ENCODE measurements at places on chromosomes 3 and 15.

- DNase-seq, result no peak
These were observed 51.8 kb downstream of the RFTN1 start for GRCh38 chr3:16461463-16462245.

DNA sequence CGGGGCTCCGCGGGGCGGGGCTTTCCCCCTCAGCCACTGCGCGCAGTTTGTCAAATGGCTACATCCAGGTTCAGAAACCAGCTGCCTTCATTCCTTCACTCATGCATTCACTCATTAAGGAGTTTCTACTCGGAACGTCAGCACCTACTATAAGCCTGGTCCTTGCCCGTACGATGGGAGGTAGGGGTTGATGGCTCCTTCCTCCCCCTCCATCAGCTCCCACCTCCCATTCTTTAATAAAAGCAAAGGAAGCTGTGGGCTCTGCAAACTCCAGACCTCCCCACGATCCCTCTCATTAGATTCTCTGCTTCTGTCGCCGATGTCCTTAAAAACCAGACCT, 267 bp upstream of the CFAP92 start:
- no peak for DNase-seq

DNA sequence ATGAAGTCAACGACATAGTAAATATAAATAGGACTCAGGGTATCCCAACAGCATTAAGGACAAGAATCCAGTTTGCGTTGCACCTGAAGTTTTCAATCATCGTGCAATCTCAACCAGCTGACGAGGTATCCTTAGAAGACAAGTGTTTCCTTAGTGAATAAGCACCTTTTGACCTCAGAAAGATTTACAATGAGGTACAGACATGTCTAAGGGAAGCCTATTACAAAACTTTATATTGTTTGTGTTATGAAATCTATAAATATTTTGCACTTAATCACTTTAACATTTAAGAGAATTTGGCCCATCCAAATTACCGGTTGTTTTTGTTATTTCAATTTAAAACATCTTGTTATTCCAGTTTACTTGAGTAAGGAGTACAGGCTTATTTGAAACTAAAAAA, 64.9 kb upstream of the PRICKLE2 start:
- no peak for DNase-seq

DNA sequence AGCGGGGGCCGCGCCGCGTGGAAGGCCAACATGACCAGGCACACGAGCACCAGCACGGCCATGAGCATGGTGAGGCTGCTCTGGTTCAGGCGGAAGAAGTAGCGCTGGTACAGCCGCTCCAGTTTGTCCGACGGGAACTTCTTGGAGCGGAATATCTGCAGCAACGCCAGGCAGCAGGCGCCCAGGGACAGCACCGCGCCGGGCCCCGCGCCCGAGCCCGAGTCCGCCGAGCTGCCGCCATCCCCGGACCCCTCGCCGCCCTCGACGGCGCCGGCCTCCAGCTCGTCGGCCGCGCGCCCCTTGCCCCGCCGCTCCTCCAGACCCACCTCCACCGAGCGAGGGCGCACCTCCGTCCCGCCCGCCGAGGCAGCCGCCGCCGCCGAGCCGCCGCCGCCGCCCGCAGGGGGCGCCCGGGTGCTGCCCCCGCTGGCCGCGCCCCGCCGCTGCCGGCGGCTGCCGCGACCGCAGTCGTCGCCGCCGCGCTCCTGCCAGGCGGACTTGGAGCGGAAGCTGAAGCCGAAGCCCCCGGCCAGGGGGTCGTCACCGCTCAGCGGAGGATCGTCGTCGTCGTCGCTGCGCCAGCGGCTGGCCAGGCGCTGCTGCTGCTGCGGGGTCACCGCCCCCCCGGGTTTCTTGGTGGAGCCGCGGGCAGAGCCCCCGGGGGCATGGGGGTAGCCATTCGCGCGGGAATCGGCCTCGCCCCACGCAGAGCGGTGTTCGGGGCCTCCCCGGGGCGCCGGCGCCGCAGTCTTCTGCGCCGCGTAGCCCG, 957 bp downstream of the ADCY5 start:
- DNase-seq, result no peak

DNA sequence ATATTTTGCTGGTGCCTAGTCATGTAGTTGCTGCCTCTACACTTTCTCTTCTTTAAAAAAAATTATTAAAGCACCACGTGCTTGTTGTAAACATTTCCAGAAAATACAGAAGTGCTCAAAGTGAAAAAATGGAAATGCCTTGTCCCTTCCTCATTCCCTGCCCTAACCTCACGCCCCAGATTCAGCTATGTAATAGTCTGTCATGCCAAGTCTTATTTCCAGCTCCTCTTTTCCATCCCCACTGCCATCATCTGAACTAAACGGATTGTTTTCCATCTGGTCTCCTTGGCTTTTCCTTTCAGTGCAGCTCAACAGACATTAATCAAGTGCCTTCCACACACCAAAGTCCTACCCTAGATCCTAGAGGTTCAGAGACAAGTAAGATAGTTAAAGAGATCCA, 15.5 kb downstream of the ZNF774 start:
- no peak for DNase-seq

GRCh38 chr3:33372218-33373081, 67.8 kb downstream of the UBP1 start:
- no peak for DNase-seq

- no peak for DNase-seq
These were observed 4.0 kb downstream of the FMN1 start for GRCh38 chr15:33190539-33190938.

GRCh38 chr3:184005941-184006507, 11.7 kb downstream of the ABCC5 start:
- no peak for DNase-seq

DNA sequence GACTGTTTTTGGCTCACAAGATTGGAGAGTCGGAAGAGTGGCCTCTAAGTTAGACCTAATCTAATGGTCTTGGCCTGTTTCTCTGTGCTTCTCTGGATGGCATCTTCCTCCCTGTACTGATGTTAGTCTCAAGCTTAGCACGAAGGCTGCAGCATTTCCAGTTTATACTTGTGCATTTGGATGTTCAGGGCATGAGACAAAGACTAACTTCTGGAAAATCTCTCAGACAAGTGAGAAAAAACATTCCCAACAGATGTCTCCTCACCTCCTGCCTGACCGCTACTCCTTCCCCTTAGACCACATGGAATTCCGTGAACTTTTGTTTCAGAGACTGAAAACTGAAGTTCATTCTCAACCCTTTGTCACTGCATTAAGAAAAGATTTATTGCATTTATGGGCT, 410.8 kb upstream of the MCTP2 start:
- no peak for DNase-seq

DNA sequence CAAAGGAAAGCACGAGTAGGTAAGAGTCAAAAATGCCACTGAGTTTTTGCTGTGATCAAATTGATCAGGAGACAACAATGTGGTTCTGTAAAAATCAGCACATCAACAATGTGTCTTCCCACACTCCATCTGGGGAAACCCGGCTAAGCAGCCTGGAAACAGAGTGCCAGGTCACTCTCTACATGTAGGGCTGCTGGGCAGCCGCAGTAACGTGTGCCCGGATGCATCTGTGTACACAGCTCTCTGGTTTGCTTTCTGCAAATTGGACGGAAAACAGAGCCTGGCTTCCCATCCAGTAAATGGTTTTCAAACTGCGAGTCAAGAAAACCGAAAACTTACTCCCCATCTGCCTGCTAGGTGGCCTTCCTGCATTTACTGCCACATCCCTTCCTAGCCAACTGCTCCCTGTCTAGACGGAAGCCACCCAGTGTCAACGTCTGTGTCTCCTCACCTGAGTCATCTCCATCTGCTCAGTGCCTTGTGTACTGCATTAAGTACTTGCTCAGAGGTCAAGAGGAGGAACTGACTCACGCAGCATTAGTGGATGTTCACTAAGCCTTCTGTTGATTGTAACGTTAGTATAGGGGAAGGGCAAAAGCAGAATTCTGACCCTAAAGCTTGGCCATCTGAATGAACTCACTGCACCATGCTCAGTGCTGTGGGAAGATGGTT, 124.1 kb downstream of the TJP1 start:
- no peak for DNase-seq

GRCh38 chr15:87268675-87269074, 987.9 kb downstream of the NTRK3 start:
- DNase-seq, result no peak

GRCh38 chr3:122668930-122669730, 11.5 kb upstream of the PARP14 start:
- DNase-seq, result no peak

DNA sequence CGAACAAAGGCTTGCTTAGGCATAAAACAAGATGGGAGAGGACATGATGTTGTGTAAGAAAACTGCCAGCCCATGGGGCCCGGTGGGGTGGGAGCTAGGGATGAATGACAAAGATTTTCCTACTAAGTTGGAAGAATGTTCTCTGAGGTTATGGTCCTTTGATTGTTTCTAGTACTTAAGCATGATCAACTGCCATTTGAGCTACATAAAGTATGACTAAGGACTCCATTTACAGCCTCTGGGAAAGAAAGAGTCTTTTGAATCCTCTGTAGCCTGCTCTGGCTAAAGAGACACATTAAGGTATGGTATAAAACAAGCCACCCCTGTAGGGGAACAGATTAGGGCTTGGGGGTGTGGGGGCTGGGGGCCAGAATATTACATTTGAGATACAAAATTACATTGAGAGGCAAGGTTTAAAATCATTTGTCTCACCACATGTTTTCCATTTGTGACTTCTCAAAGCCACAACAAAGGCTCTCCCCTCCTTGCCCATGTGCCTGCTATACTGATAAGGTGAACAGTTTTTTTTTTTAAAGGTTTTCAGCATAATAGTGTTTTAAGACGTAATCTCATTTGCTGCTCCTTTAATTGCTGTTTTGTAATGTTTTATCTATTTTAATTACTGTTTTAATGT, 323.4 kb downstream of the CHST2 start:
- no peak for DNase-seq

DNA sequence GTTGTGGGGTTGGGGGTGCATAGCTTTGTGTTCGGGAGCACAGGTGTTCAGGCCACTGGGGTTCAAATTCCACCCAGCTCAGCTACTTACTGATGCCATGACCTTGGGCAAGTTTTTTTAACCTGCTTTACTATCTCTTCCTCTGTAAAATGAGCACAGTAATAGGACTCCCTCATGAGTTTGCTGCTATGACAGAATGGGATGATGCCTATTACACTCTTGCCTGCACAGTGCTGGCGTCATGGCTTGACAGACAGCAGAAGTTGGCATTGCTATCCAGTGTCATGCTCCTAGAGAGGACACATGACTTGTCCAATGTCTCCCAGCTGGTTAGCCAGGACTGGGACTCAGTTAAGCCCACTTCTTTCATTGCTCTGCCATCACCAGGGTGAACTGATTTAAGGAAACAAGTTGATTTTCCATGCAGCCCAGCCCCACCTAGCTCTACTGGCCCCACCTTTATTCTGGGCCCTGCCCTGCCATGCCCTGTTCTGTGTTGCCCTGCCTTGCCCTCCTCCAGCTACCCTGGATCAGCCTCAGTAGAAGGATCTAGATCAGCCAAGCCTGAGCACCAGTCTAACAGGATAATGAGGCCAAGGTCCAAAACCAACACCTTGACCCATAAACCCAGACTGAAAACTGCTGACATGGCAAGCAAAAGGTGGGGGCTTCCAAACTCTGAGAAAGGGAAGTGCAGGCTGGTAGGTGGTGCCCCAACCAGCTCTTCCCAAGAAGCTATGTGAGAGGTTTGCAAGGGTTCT, 155.8 kb upstream of the ATP11B start:
- no peak for DNase-seq

DNA sequence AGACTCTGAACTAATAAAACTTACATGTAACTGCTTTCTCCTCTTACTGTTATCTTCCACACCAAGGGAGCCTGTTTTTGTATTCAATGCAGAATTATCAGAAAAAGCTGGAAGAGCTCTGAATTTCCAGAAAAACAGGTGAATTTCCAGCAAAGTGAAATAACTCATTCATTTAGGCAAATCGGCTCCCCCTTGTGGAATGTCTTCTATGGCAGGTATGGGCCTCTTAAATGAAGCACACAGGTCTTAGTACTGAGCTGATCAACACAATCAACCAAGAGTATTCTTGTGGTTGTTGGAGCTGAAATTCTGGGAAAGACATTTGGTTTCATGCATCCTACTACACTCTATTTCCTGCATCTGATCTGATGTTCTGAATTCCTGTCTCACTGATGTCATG, 31.0 kb upstream of the PTPRG start:
- no peak for DNase-seq

DNA sequence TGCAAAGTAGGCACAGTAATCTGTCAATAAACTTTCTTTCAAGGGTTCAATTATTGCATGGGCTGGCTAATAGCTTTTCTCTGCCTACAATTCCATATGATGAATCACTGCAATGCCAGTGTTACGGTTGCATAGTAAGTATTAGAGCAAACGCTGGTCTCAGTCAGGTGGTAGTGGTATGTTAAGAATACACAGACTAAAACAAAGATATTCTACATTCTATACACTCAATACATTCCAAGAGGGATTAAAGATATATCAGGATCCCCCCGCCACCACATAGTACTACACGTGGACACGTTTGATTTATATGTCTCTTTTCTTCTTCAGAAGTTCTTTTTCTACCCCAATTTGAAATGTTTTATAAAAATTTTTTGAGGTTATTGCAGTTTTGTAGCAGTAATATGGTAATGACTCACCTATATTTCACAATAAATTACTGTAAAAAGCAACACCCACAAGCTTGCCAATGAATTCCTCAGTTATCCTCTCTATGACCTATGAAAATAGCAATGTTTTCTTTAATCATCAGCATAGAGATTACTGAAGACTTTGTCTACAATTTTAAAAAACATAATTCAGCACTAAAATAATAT, 68.2 kb downstream of the CD200R1L start:
- DNase-seq, result no peak

DNA sequence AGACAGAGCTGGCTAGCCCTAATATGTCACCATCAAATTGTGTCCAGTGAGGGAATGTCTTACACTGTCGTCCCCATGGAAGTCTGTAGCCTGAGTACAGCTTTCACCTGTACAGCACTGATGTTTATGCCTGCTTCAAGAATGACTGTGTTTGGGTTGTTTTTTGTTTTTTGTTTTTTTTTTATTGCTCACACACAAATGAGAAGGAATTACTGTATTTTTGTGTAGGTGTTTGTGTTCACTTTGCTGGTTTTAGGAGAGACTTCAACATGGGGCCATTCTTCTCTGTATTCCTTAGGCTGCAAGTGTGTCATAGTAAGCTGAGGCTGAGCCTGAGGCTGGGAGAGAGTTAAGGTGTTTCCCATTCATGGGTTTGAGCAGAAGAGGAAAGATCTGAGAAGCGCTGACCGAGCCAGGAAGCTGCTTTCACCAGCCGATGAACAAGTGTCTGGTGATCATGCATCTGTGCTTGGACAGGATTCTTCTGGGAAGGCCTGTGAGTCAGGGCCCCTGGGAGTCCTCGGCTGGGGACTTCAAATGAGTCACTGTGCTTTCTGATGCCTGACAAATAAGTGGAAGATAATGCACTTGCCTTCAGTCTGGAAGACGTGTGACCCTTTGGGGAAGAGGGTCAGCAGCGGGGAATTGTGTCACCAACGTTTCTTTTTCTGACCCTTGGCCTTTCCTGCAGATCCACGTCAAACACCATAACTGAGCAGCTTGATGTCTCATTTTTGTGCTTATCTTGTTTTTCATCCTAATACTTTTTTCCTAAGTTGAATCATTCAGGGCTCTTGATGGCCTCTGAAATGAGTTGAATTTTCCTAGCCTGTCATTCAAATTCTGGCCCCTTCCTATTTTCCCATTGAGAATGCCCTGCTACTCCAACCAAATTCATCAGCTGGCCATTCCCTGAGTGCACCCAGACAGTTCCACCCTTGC, 36.7 kb upstream of the ZBTB38 start:
- peak; percentile 46 for DNase-seq
